ENCODE measurements at places on chromosomes 12 and 14.

GRCh38 chr14:73476451-73476931 lies 14.2 kb upstream of the RIOX1 start:
- no peak for DNase-seq

GRCh38 chr12:95951515-95951914 lies 8.4 kb downstream of the AMDHD1 start:
- no peak for DNase-seq

DNA sequence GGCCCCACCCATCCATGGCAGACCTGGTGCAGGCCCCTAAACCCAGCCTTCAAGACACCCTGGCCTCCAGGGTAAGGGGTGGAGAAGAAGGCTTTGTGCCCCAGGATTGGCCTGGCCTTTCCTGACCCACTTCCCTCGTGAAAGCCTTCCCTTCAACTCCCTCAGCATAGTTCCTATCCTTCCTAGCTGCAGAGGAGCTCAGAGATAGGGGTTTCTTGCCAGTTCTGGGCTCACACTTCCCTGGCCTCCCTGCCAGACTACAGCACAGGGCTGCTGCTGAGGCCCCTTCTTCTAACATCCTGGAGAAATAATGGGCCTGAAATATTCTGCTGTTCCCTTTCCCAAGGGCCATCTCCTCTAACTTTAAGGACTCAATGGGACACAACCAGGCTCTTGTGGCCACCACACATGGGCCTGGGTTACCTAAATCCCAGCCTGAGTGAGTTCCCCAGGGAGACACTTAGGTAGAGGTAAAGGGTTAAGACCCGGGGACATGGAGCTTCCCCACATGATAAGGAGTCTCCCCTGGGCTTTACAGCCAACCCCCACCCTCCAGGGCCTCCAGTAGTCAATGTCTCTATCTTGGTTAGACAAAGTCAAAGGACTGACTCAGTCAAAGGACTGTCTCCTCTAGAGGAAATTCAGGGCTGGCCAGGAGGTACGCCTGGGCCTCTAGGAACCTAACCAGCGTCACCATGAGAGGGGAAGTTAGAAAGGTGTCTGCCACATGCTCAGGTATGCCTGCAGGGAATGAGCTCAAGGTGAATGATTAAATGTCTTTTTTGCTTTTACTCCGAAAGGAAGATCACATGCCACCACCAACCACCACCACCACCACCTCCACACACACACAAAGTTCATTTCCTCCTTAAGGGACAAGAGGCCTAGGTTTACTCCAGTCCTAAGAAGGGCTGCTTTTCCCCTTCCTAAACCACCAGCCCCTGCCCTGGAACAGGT lies 7.1 kb downstream of the ZFP36L1 start:
- DNase-seq: no peak

DNA sequence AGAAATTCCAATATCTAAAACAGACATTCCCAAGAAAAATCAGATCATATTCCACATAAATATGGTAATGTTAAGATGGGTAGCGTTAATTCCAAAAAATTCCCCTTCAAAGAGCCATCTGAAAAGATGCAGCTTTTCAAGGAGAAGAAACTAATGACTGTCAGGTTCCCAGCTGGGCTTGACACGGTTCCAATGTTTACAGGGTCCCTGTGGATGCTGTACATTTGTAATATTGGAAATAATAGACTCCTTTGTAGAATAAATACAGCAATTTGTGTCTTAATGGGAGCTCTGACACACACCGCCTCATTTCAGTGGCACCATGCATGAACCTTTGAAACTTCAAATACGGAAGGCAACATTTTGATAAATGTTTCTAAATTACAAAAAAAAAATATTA lies 140.6 kb downstream of the ITPR2 start:
- no peak for DNase-seq

GRCh38 chr12:97386133-97386581 lies 76.4 kb upstream of the RMST start:
- no peak for DNase-seq

DNA sequence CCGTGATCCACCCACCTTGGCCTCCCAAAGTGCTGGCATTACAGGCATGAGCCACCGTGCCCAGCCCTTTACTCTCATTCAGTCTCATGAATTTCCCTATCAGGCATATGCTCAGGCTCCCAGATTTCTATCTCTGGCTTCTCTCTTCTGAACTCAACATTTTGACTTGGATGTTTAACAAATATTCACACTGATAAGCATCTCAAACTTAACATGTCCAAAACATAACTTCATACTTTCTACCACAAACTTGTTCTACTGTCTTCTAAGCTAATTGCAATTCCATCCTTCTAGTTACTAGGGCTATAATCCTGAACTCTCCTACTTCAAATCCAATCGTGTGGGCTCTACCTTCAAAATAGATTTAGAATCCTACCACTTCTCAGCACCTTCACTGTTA lies 73.9 kb upstream of the PAWR start:
- no peak for DNase-seq

DNA sequence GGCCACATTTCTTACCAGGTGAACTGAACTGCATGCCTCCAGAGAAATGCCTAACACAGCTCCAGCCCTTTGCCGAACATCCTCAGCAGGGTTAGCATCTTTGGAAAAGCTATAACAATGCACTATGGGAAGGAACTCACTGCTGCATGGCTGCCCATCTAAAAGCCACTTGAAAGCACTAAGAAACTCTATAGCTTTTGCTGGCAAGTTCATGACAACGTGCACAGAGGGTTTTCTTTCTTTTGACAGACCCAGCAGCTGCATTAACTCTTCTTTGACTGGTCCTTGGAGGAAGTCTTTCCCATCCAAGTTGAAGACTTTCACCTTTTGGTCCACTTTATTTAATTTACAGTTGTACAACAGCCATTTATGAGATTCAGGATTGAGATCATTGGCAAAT lies 5.3 kb downstream of the TRMT5 start:
- no peak for DNase-seq

GRCh38 chr12:106632797-106633450 lies 50.1 kb downstream of the RFX4 start:
- peak; percentile 68 for DNase-seq
